ENCODE measurements at places on chromosomes 2 and 18. TPM values are rescaled to one million over a fixed set of nuclear protein-coding genes. Genes with fewer than 3 reads are reported as not detected.

- DNase-seq = no peak
Observed at GRCh38 chr2:216350214-216350791, 22.0 kb downstream of the MARCHF4 start.

DNA sequence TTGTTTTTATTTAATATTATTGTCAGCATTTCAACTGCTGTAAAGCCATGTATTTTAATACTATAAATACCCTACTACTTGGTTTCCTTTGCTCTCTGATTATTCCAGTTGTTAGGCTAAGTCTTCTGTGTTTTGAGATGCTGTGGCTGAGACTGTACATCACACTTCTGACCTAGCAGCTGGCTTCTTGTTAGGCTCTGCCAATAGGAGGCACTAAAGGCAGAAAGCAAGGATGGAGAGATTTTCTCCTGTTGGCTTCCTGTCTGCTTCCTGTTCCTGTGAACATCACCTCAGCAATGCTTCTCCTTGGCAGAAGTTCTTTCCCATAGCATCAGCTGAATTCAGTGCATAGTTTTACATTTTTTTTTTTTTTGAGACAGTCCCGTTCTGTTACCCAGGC lies 68.3 kb upstream of the YPEL5 start:
- DNase-seq = no peak

GRCh38 chr18:12306752-12307700 lies 1.0 kb upstream of the TUBB6 start:
- peak; percentile 42 for DNase-seq

GRCh38 chr2:101401906-101402305 lies 14.6 kb upstream of the CREG2 start:
- DNase-seq = no peak

Gene SLC38A11
- total RNA-seq = 2.4 TPM
